ENCODE measurements at places on chromosomes 5 and 9. TPM values are rescaled to one million over a fixed set of nuclear protein-coding genes. Genes with fewer than 3 reads are reported as not detected.

GRCh38 chr9:87193925-87194868, 246.9 kb upstream of the GAS1 start:
- no peak overlapping the region for H3K27ac ChIP-seq
- no peak overlapping the region for H3K4me3 ChIP-seq
- DNase-seq = no peak
- H3K4me1 ChIP-seq = peaks cover 31% of the 10 kb centered on the region
- H3K36me3 ChIP-seq = no peaks in the 10 kb centered on the region

DNA sequence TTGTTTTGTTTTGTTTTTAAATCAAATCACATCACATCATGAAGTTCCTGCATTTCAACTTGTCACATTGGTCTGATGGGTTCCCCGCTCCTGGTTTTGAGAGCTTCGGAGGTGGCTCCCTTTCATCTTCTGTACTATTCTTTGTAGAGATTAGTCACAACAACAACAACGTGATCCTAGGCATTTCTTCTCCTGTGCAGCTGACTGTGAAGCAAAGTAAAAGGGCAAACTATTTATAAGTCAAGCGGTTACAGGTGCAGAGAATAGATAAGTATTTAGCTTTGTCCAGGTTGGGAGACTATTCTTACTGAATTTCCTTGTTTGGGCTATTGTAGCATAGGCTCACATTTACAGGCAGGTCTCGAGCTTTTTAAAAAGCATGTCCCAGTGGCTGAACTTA, 197.7 kb upstream of the CDKN2B start:
- H3K27ac ChIP-seq = no peak overlapping the region
- H3K27me3 ChIP-seq = no peaks in the 10 kb centered on the region
- DNase-seq = no peak
- H3K4me1 ChIP-seq = no peaks in the 10 kb centered on the region

GRCh38 chr5:126017096-126017495, 406.1 kb upstream of the GRAMD2B start:
- no peak overlapping the region for H3K4me3 ChIP-seq
- no peak for DNase-seq
- H3K27me3 ChIP-seq = peaks cover 2% of the 10 kb centered on the region
- peaks cover 17% of the 10 kb centered on the region for H3K36me3 ChIP-seq

PDCD1LG2 gene
- total RNA-seq = not detected

ARID3C gene
- total RNA-seq = 0.23 TPM

- peaks cover 9% of the 10 kb centered on the region for H3K36me3 ChIP-seq
- peaks cover 2% of the 10 kb centered on the region for H3K4me1 ChIP-seq
- H3K27me3 ChIP-seq = no peaks in the 10 kb centered on the region
- no peak for DNase-seq
These were observed 20.8 kb upstream of the KIF2A start for GRCh38 chr5:62284946-62285891.

DNA sequence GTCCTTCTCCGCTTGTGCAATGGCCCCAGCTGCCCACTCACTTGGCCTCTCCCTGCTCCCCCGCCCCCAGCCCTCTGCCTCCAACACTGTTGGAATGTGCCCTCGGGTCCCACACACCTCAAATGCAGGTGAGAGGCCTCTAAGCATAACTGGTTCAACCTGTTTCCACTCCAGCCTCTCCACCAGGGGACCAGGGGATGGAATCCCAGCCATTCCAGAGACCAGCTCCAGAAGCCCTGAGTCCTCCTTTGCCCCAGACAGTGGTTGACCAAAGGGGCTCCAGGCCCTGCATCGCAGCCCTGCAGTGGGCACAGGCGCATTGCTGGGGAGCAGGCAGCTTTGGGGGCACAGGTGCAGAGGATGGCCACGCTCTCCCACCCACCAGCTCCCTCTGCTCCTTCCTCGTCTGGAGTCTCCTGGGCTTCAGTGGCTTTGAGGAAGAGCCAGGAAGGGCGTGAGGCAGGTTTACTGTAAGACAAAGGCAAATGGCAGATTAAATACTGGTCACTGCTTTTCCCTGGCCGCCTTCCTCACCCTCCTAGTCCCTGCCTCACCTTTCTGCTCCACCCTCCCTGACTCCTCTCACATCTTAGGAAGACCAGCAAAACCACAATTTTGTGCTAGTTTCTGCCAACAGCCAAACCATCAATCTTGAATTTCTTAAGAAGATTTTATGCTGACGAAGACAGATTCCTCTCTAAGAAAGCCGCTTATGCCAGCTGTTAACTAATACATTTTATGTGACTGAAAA, 29.1 kb upstream of the IRX2 start:
- peaks cover 19% of the 10 kb centered on the region for H3K36me3 ChIP-seq
- H3K4me3 ChIP-seq = no peak overlapping the region
- H3K27ac ChIP-seq = peak overlapping the region; percentile 95
- peaks cover 31% of the 10 kb centered on the region for H3K4me1 ChIP-seq
- peak; percentile 75 for DNase-seq

GRCh38 chr5:170145462-170145861, 39.8 kb downstream of the FOXI1 start:
- no peak overlapping the region for H3K4me3 ChIP-seq
- no peaks in the 10 kb centered on the region for H3K4me1 ChIP-seq
- no peaks in the 10 kb centered on the region for H3K36me3 ChIP-seq
- no peak for DNase-seq
- no peaks in the 10 kb centered on the region for H3K27me3 ChIP-seq

- no peaks in the 10 kb centered on the region for H3K36me3 ChIP-seq
- H3K4me3 ChIP-seq = no peak overlapping the region
- H3K4me1 ChIP-seq = peaks cover 9% of the 10 kb centered on the region
- no peak overlapping the region for H3K27ac ChIP-seq
- no peak for DNase-seq
These were observed 65.5 kb upstream of the HSPB3 start for GRCh38 chr5:54390015-54390414.

PDE4D gene
- 1.7 TPM for total RNA-seq

GRCh38 chr5:88438006-88438405, 169.4 kb upstream of the TMEM161B start:
- H3K27me3 ChIP-seq = no peaks in the 10 kb centered on the region
- H3K4me3 ChIP-seq = no peak overlapping the region
- no peak overlapping the region for H3K27ac ChIP-seq
